H54 (cell line): ENCODE measurements at places on chromosomes 5 and 9.
A peak's percentile ranks its signal among the peaks of the same experiment; 100 is the strongest.

DNA sequence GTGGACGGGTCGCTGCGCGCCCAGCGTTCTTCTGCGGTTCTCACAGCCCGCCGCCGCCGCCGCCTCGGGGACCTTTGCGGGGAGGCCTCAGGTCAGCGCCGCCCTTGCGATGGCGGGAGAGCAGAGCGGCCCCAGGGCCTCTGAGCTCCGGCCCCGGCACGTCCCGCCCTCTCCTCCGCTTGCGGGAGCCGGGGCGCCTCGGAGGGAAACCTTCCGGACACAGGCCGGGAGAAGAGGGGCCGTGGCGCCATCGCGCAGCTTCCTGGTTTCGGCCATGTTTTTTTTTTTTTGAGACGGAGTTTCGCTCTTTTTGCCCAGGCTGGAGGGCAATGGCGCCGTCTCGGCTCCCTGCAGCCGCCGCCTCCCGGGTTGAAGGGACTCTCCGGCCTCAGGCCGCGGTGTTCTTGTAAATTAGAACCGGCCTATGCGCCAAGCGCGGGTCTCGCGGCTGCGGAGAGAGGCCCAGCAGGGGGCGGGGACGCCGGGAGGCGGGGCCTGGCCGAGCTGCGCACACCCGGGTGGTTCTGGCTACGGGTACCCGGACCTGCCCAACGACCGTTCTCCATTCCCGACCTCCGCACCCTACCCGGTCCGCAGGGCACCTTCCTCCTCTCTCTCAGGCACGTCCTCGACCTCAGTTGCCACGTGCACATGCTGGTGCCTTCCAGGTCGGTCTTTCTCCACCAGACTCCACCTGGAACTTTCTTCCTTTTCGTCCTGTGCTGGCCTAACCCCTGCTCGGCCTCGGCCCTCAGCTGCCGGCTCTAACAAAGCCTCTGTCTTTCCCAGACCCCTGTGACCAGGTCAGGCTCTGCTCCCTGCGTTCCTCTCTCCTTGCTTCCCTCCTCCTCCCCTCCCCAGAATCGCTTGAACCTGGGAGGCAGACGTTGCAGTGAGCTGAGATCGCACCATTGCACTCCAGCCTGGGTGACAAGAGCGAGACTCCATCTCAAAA lies 28.8 kb upstream of the MGAT1 start:
- DNase-seq, result peak; percentile 38

DNA sequence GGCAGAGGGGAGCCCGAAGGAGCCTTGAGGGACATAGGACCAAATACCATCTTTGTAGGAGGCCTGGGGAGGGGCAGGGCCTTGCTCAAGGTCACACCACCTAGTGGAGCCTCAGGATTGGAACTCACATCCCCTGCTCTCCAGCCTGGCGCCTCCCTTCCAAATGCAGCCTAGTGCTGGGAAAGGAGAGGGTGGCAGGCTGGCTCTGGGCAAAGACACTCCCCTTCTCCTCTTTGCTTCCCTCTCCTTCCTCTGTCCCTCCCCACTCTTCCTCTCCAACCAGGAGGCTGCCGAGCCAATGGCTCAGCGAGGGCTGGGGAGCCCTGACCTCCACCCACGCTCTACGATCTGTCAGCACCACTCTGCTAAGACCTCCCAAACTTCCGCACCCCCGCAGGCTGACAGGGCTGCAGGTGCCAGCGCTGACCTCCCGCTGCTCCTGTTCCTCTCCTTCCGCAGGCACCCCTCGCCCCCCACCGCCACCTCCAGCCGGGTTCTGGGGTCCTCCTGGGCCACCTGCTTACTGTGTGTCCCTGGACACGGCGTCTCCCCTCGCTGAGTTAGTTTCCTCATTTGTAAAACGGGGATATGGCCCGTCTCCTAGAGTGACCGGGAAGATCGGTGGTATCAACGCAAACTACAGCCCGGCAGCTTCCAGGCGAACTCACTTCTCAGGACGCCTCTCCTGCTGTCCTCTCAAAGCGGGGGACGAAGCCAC lies 52.9 kb downstream of the C9orf50 start:
- peak; percentile 50 for DNase-seq

- no peak for DNase-seq
Observed at GRCh38 chr5:3958389-3958788, 362.8 kb downstream of the IRX1 start.

- DNase-seq, result no peak
Observed at GRCh38 chr9:18256568-18256967, 217.4 kb upstream of the ADAMTSL1 start.

GRCh38 chr9:73573235-73573634 lies 421.6 kb downstream of the ANXA1 start:
- DNase-seq, result no peak

GRCh38 chr5:9268226-9268625 lies 277.6 kb downstream of the SEMA5A start:
- DNase-seq, result no peak

GRCh38 chr9:36828611-36829013 lies 205.5 kb downstream of the PAX5 start:
- DNase-seq, result no peak

DNA sequence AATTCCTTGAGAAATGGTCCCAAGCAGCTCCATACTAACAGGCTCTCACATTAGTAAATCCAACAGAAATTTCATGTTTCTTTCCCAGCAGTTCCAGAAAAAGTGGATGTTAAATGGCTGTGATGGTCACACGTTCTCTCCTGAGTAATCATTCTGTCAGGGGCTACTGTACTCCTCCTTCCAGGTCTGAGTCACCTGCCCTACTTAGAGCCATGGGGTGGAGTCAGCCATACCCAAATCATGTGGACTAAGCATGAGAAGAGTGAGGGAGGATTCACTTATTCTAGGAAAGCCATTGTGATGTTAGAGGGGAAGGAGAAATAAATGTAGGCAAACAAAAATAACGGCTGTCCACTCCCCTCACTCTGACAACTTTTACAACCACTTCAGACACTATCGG lies 547.2 kb downstream of the CSNK1G3 start:
- peak; percentile 1 for DNase-seq

DNA sequence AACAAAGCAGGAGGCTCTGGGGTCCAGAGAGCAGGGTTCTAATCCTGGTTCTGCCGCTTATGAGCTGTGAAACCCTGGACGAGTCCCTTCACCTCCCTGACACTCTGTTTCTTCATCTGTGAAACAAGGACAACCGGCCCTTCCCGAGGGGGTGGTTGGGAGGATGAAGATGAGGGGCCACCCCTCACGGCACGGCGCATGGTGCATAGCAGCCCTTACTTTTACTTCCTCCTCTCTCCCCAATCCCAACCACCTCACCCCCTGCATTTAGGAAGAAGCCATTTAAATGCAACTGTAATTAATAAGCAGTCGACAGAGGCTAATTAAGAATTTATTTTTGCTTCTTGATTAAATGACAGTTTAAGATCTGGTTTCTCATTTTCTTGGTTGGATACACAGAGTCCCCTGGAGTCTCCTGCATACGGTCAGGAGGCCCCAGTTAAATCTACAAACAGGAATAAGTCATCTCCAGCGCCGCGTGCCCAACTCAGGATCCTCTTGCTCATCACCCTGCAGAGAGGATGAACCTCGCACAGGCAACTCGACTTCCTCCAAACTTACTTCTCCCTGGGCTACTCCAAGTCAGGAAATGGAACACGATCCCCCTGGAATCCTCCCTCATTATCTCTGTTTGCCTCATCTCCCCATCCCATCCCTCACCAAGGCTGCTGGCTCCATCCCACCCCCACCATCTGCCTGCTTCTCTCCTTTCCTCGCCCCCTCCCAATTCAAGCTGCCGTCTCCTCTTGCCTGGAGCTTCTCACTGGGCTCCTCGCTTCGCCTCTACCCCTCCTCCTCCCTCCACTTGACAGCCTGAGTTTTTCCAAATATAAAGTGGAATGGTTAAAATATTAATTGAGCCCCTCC lies 95.9 kb downstream of the HRH2 start:
- no peak for DNase-seq

- DNase-seq, result no peak
Observed at GRCh38 chr9:118984607-118985006, 384.6 kb downstream of the BRINP1 start.

- no peak for DNase-seq
Observed at GRCh38 chr5:113068559-113068958, 92.0 kb downstream of the DCP2 start.

DNA sequence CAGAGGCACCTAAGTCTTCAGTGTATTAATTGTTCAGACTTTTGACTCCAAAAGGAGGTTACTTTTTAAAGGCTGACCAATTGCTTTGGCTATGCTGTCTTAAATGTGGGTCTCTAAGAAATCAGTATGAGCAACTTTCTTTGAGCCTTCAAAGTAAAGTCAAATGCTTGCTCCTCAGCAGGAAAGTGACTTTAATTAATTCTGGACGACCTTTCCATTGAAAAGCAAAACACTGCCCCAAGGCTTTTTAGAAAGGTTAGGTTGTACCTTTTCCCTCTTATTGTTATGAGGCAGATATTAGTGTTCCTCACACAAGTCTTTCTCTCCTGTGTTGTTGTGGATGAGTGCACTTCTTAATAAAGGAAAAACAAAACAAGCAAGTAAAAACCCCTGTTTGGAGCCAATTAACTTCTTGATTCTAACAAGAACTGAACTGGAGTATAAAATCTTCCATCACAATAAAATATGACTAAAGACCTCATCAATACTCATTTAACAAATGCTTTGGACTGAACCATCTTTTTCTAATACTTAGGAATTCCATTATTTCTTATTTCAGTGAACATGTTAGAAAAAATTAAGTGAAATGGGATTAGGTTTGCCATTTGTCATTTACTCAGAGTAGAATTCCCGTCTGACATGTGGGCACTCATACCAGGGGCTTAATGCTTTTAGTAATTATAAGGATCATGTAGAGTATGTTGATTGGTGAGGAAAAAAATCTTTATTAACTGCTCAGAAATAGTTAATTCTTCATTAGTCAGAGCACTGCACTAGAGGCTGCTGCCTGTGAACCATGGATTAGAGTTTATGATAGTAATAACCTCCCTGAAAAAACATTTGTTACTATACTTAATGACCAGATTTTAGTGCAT lies 159.1 kb upstream of the ZNF608 start:
- no peak for DNase-seq

GRCh38 chr9:83384214-83384613 lies 154.0 kb downstream of the FRMD3 start:
- no peak for DNase-seq

- peak; percentile 95 for DNase-seq
Observed at GRCh38 chr9:126722252-126722921, 82.5 kb upstream of the ZBTB43 start.

DNA sequence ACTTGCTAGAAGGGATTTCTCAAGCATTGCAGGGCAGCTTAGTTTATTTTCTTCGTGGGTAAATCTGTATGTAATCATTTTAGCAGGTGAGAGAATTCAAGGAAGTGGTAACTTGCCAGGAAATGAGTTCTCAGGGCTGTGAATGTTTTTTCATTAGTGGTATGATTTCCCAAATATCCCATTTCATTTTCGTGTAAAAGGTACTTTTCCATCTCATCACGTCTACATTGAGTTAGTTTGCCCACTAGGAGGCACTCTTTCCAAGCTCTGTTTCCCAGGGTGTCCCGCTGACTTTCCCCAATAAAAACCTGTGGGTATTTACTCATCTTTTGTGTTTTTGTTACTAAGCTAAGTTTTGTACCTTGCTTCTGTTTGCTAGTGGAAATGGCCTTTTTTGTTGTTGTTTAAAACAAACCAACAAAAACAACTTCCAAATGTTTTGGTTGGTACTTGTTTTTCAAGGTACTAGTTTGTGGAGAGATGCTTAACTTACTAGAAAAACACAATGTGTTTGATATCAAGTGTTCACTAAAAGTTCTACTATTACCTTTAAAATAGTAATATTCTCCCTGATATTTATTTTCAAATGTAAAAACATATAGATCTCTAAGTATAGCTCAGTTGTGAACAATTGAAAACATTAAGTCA lies 373.6 kb downstream of the ADGRV1 start:
- DNase-seq, result peak; percentile 19

GRCh38 chr9:129626625-129627284 lies 792 bp downstream of the NTMT1 start:
- DNase-seq, result no peak

GRCh38 chr9:133207021-133207531 lies 2.0 kb downstream of the OBP2B start:
- DNase-seq, result no peak

- no peak for DNase-seq
Observed at GRCh38 chr5:159083548-159084452, 15.9 kb downstream of the EBF1 start.

GRCh38 chr5:59605915-59606314 lies 287.6 kb downstream of the PDE4D start:
- no peak for DNase-seq

- DNase-seq, result no peak
Observed at GRCh38 chr5:126969548-126969947, 60.8 kb downstream of the MARCHF3 start.

- DNase-seq, result no peak
Observed at GRCh38 chr5:91283326-91283725, 99.8 kb downstream of the ARRDC3 start.

- no peak for DNase-seq
Observed at GRCh38 chr5:17314907-17315471, 97.6 kb downstream of the BASP1 start.

DNA sequence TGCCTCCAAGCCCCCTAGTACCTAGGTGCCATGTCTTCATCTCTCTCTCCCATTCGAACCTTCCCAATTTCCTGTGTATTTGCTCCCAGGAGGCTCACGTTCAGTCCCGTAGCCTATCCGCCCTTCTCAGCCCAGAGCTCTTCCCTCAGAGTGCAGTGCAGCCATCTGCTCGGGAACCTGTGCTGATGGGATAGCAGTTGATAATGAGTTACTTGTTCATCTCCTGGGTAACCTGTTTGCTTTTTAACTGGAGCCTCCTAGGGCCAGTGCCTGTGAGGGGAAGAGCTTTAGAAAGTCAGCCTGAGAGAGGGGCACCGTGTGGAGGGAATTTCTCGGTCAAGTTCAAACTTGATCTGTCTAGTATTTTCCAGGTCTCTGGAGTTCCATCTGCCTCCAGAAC lies 229.8 kb upstream of the IL12B start:
- no peak for DNase-seq

DNA sequence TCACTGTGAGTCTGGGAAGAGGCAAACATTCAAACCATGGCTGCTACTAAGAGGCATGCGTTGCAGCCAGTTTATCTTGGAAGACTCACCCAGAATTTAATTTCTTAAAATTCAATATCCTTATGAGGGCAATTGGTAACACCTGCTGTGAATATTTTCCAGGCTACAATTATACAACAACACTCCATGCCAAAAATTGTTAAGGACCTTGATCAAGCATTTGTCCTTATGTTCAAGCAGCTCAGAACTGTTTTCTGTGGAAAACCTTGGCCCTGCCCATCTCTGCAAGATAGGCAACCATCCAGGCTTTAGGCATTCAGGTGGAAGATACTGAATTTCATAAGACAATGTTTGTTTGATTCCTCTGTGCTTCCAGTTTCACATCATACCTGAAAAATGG lies 327.8 kb downstream of the FBXL7 start:
- DNase-seq, result no peak

DNA sequence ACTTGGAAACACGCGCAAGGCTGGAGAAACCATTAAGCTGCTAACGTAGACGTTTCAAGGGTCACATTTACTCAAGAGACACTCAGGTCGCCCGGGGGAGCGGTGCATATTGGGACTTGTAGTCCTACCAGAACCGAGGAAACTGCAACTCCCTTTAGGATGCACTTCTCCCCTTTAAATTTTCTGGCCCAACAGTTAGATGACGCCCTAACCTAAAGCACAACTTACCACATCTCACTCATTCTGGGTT lies 384 bp upstream of the DMXL1 start:
- no peak for DNase-seq

GRCh38 chr9:104971511-104971910 lies 43.6 kb upstream of the ABCA1 start:
- no peak for DNase-seq
